ENCODE measurements at places on chromosomes 1 and 21. TPM values are rescaled to one million over a fixed set of nuclear protein-coding genes. Genes with fewer than 3 reads are reported as not detected.

DNA sequence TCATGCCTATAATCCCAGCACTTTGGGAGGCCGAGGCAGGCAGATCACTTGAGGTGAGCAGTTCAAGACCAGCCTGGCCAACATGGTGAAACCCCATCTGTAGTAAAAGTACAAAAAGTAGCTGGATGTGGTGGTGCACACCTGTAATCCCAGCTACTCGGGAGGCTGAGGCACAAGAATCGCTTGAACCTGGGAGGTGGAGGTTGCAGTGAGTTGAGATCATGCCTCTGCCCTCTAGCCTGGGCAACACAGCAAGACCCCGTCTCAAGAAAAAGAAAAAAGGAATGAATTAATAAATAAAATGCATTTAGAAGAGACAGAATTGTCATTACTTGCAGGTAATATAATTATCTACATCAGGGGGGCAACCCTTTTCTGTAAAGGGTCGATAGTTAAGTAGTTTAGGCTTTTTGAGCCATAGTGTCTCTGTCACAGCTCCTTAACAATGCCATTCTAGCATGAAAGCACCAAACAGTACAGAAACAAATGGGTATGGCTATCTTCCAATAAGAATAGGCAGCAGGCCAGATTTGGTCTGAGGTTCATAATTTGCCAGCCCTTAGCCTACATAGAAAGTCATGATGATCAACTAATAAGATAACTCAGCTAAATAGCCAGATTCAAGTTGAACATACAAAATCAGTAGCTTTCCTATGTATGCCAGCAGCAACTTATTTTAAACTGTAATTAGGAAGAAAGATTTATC lies 56.8 kb downstream of the RPRD2 start:
- H3K27ac ChIP-seq = no peak overlapping the region
- H3K27me3 ChIP-seq = no peaks in the 10 kb centered on the region
- H3K36me3 ChIP-seq = no peaks in the 10 kb centered on the region
- H3K4me3 ChIP-seq = no peak overlapping the region
- DNase-seq = no peak
- H3K4me1 ChIP-seq = no peaks in the 10 kb centered on the region

DNA sequence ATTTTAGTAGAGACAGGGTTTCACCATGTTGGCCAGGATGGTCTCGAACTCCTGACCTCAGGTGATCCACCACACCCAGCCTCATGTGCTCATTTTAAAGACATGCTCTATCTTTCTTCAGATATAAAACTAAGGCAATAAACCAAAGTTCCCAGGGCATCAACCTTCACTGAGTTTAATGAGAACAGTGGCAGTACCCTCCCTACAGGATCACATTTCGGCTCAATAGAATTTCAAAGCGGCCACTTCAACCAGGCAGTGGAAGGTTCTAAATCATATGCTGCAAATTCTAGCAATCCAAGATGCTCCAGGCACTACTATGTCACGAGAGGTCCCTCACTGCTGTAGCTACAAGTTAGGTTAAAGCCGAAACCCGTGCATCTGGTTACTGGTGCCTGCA lies 45.5 kb downstream of the PARP1 start:
- DNase-seq = no peak
- H3K36me3 ChIP-seq = no peaks in the 10 kb centered on the region
- no peaks in the 10 kb centered on the region for H3K4me1 ChIP-seq
- no peak overlapping the region for H3K27ac ChIP-seq
- H3K4me3 ChIP-seq = no peak overlapping the region
- H3K27me3 ChIP-seq = no peaks in the 10 kb centered on the region

- H3K36me3 ChIP-seq = no peaks in the 10 kb centered on the region
- H3K27ac ChIP-seq = no peak overlapping the region
- no peak for DNase-seq
- H3K27me3 ChIP-seq = no peaks in the 10 kb centered on the region
- H3K4me1 ChIP-seq = no peaks in the 10 kb centered on the region
Observed at GRCh38 chr1:60558236-60558635, 484.7 kb upstream of the C1orf87 start.

GRCh38 chr1:145858238-145858900 lies 512 bp downstream of the PIAS3 start:
- peaks cover 6% of the 10 kb centered on the region for H3K4me1 ChIP-seq
- peak overlapping the region; percentile 93 for H3K27ac ChIP-seq

- no peak overlapping the region for H3K27ac ChIP-seq
- no peaks in the 10 kb centered on the region for H3K36me3 ChIP-seq
- DNase-seq = no peak
- H3K4me1 ChIP-seq = no peaks in the 10 kb centered on the region
- H3K27me3 ChIP-seq = no peaks in the 10 kb centered on the region
Observed at GRCh38 chr1:200707116-200707515, 31.6 kb upstream of the CAMSAP2 start.

GRCh38 chr1:175373786-175374623 lies 181.4 kb upstream of the KIAA0040 start:
- no peaks in the 10 kb centered on the region for H3K27me3 ChIP-seq
- no peaks in the 10 kb centered on the region for H3K36me3 ChIP-seq
- DNase-seq = no peak
- no peak overlapping the region for H3K27ac ChIP-seq
- no peak overlapping the region for H3K4me3 ChIP-seq

DNA sequence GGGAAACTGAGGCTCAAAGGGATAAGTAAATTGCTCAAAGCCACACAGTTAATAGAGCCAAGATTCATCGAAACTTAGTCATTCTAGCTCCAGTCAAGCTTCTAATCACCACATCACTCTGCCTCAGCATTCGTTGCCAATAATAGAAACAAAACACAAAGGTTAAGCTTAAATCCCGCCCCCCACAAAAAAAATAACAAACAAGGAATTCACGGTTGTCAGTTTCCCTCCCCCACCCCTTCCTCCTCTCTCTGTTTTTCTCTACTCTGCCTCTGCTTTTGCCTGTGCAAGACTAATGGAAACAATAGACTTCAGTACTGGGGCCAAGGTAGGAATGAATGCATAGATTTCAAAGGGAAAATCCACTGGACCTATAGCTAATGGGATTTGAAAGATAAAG lies 70.7 kb upstream of the ZNF644 start:
- H3K36me3 ChIP-seq = no peaks in the 10 kb centered on the region
- no peaks in the 10 kb centered on the region for H3K27me3 ChIP-seq
- DNase-seq = no peak
- H3K27ac ChIP-seq = no peak overlapping the region
- no peak overlapping the region for H3K4me3 ChIP-seq
- H3K4me1 ChIP-seq = no peaks in the 10 kb centered on the region

DNA sequence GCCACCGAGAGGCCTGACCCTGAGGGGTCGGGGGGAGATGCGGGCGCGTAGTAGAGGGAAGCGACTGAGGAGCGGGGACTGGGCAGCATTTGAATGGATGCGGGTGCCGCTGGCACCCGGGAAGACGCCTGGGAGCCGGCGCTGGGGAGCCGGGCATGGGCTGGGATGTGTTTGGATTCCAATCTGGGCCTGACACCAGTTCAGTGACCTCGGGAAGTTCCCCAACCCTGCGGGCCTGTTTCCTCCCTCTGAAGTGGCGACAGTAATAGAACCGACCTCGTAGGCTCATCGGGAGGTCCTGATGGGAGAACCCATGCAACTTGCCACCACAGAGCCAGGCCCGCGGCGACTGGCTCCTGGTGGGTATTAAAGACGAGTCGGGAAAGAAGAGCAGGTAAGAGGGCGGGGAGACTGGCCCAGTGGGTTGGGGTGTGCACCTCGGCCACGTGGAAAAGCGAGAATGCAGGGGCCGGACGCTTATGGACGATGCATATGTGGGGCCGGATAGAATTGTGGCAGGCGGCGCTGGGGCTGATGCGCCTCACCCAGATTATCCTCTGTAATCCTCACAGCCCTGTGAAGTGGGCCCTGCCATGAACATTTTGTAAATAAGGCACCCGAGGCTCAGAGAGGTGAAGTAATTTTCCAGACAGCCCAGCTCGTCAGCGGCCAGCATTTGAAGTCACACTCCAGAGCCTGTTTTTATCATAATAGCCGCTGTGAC lies 105.8 kb downstream of the SLC16A1 start:
- no peak for DNase-seq
- peaks cover 8% of the 10 kb centered on the region for H3K27me3 ChIP-seq
- H3K27ac ChIP-seq = no peak overlapping the region
- peak overlapping the region; percentile 9 for H3K4me3 ChIP-seq
- no peaks in the 10 kb centered on the region for H3K4me1 ChIP-seq

GRCh38 chr1:70290218-70290617 lies 64.3 kb downstream of the ANKRD13C start:
- DNase-seq = no peak
- no peaks in the 10 kb centered on the region for H3K36me3 ChIP-seq
- H3K27ac ChIP-seq = no peak overlapping the region
- H3K4me1 ChIP-seq = no peaks in the 10 kb centered on the region
- H3K27me3 ChIP-seq = no peaks in the 10 kb centered on the region

DNA sequence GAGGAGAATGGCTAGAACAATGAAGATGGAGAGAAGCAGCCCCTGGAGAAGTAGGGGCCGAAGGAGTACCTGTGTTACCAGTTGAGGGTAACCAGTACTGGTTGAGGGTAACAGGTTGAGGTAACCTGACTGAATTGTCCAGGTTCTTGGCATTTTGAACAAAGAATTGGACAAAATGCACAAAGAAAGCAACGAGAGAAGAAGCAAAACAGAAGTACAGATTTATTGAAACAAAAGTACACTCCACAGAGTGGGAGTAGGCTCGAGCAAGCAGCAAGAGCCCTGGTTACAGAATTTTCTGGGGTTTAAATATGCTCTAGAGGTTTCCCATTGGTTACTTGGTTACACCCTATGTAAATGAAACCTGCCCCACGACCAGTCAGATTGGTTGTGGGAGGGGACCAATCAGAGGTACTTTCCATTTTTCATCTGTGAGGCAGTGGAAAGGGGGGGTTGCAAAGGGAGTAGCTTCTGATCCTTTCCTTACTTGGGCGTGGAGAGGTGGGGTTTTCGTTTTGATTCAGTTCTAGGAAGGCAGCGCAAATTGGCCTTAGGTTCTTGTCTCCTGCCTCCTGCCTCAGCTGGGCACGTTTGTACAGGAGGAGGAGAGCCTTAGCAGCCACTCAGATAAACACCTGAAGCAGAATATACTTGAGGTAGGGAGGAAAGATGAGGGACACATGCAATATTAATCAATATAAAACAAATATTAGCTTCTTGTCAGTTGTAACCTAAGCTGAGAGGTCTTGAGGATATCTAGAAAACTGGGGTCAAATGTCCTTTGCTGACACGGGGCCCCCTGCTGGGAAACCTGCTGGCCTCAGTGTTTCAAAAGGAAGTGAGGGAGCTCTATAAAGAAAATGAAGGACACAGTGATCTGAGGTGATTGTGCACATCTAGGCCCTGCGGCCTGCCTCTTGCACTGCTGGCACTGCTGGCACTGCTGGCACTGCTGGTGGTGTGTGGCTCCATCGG lies 14.3 kb upstream of the LSM10 start:
- no peaks in the 10 kb centered on the region for H3K36me3 ChIP-seq
- no peak for DNase-seq
- no peaks in the 10 kb centered on the region for H3K27me3 ChIP-seq

DNA sequence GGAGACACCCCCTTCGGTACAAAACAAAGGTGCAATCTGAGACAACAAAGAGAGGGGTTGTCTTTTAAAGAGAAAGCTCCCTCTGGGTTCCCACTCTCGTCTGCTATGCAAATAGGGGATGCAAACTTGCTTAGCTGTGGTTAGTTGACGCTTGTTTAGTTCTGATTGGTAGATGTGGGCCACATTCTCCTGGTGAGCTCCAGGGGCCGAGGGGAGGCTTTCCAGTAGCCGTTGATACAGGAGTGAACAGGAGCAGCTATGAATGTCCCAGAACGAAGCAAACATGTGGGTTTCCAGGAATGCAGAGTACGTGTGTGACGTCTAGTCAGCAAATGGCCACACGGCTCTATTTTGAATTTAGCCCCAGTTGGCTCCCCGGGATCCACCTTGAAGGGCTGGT lies 14.7 kb downstream of the TFF2 start:
- no peak overlapping the region for H3K4me3 ChIP-seq
- H3K4me1 ChIP-seq = no peaks in the 10 kb centered on the region
- H3K27ac ChIP-seq = no peak overlapping the region
- H3K36me3 ChIP-seq = no peaks in the 10 kb centered on the region
- DNase-seq = no peak

- no peak overlapping the region for H3K4me3 ChIP-seq
- no peaks in the 10 kb centered on the region for H3K36me3 ChIP-seq
- H3K27me3 ChIP-seq = no peaks in the 10 kb centered on the region
- H3K27ac ChIP-seq = no peak overlapping the region
- DNase-seq = no peak
Observed at GRCh38 chr1:27863538-27863915, 8.8 kb upstream of the THEMIS2 start.

- H3K4me1 ChIP-seq = no peaks in the 10 kb centered on the region
- no peaks in the 10 kb centered on the region for H3K27me3 ChIP-seq
- H3K27ac ChIP-seq = no peak overlapping the region
- no peaks in the 10 kb centered on the region for H3K36me3 ChIP-seq
- DNase-seq = no peak
Observed at GRCh38 chr1:227170361-227171166, 147.7 kb downstream of the CDC42BPA start.

DNA sequence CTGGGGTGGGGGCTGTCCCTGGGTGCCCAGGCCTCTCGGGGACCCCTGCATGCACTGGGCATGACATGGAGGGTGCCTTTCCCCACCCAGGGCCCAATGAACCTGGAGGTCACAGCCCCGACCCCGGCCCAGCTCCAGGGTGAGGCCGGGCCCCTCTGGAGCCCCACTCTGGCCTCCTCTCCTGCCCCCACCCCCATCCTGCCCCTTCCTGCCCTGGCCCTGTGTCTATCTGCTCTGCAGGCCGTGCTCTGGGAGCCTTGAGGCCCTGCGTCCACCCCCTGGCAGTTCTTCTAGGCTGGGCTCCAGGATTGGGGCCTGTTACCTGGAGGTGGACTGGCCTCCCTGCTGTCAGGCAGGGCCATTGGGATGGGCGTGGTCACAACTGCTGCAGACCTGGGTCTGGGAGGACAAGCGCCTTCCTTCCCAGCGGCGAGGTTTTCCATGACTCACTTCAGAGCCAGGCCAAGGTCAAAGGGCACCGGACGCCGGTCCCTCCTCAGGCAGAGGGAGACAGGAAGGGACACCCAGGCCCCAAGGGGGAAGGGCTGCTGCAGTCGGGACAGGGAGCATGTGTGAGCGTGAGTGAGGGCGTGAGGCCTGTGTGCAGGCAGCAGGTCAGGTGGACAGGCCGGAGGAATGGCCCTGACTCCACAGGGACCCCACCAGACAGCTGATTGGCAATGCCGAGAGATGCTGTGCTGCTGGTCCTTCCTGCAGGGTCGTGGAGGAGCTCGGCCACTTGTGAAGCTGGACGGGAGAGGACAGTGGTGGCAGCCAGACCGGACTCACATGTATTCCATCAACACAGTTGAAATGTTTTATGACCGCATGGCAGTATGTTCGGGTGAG lies 31.1 kb upstream of the POFUT2 start:
- H3K27ac ChIP-seq = peak overlapping the region; percentile 76
- no peaks in the 10 kb centered on the region for H3K27me3 ChIP-seq
- no peaks in the 10 kb centered on the region for H3K4me1 ChIP-seq
- H3K4me3 ChIP-seq = no peak overlapping the region

- H3K27me3 ChIP-seq = no peaks in the 10 kb centered on the region
- no peak overlapping the region for H3K4me3 ChIP-seq
- H3K27ac ChIP-seq = no peak overlapping the region
- no peaks in the 10 kb centered on the region for H3K4me1 ChIP-seq
- DNase-seq = no peak
Observed at GRCh38 chr1:189866606-189867005, 611.1 kb downstream of the BRINP3 start.

- no peaks in the 10 kb centered on the region for H3K4me1 ChIP-seq
- no peak overlapping the region for H3K27ac ChIP-seq
- H3K36me3 ChIP-seq = no peaks in the 10 kb centered on the region
Observed at GRCh38 chr1:231983588-231984193, 357.1 kb downstream of the DISC1 start.

CASQ1 gene
- 0.34 TPM for total RNA-seq

SH2D1B gene
- total RNA-seq = 0.27 TPM

OR2C3 gene
- total RNA-seq = 0.07 TPM

KLHDC8A gene
- not detected for total RNA-seq

TMOD4 gene
- total RNA-seq = 0.26 TPM

CHIA gene
- not detected for total RNA-seq

PTPN22 gene
- 2.3 TPM for total RNA-seq

MROH7 gene
- total RNA-seq = 11.8 TPM

Measured in uterus (tissue), 4 donors.